GM13976 (cell line): ENCODE measurements at places on chromosomes 5 and 9.

DNA sequence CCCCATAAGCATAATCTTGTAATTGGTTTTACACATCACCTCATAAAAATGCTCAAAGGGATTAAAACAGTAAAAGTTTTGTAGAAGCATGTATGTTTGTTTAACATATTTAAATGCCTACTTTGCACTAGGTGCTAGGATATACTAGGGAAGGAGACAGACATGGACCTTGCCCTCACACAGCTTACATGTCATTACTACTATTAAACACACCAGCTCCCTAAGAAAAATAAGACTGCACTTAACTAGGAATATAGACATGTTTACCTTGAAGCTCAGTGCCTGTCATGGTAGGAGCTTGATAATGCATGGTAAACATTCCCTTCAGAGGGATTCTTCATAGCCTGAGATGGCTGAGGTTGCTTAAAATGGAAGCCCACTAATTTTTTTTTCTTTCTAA is 6.2 kb downstream of the SHLD3 start:
- DNase-seq = no peak

DNA sequence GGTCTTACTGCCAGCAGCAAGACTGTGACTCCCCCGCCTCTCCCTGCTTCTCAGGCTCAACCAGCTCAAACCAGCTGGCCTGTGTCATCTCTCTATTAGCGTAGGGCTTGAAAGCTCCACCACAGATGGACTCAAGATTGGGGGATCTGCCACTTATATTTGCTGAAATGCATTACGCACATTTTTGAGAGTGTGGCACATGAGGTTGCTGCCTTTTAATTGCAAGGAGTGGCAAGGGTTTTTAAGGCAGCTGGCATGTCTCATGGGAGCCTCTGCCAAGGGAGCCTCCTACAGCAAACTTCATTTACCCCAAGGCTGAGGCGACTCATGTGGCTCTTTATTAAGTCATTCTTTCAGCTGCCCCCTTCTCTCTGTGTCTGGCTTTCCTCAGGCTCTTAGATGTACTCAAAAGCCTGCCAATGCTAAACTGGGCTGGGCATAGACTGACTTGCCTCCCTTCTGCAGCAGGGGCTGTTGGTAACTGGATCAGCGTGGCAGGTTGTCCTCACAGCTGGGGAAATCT is 219.3 kb downstream of the SMARCA2 start:
- DNase-seq = no peak

DNA sequence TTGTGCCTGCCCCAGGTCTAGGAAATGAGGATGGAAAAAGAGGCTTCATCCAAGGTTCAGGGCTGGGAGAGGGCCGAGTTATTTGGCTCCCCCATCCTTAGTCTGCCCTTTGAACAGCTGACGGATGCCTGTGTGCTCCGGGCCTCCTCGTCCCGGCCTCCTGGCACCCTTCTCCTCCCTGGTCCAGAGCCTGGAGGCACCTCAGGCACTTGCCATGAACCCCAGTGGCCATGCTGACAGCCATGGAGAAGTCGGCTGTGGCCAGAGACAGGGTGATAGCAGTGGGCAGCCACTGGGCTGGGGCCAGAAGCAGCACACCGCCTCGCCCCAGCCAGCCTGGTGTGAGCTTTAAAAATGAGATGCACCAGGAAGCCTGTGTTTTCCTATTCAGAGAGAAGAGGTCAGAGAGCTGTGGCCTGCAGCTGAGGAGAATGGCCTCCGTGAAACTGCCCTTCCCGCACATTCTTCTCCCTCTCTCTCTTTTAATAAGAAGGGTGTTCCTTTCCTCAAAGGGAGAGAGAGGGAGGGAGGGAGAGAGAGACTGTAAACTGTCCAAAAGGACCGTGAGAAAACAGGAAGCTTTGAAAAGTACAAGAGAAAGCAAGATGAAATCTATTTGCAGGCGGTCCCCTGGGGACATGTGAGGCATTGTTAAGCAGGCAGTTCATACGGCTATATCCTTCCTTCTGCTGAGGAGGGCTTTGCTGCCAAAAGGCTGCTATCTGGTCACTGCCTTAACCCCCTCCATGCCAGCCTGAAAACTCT is 55.3 kb downstream of the ZNF366 start:
- peak; percentile 78 for DNase-seq

DNA sequence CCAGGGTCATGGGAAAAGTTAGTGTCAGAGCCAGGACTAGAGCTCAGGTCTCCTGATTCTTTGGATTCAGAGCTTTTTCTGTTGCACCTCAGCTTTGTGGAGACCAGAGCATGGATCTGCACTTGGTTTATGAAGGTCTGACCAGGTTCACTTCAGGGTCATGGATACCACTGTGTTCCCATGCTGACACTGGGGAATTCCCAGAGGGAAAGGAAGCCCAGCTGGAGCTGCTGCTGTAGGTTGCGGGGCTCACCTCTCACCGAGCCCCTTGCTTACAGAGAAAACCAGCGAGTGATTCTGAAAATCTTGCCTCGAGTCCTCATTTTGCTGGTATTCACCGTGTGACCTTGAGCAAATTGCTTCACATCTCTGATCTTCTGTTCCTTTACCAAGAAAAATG is 83.0 kb downstream of the RGS3 start:
- DNase-seq = no peak

GRCh38 chr5:65978251-65978650 is 51.9 kb downstream of the ERBIN start:
- no peak for DNase-seq

GRCh38 chr9:127197861-127198430 is 66.6 kb upstream of the GARNL3 start:
- DNase-seq = no peak

- DNase-seq = no peak
These were observed 31.4 kb upstream of the TMOD1 start for GRCh38 chr9:97470076-97470475.

DNA sequence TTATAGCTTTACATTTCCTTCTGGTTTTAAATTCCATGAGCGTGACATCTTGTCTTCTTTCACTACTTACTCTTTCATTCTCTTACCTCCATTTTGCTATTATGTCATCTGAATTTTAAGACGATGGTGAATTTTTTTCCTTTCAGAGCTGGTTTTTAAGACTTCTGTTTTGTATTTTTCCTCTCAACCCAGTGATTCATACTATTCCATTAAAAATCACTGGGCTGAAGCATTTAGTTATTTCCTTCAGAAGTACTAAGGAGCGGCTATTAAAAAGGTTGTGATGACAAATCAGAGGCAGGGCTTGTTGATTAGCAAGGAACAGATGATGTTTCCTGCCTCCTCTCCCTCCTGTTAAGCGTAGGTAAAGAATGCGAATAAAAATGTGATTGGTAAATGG is 16.5 kb downstream of the AGXT2 start:
- DNase-seq = no peak

DNA sequence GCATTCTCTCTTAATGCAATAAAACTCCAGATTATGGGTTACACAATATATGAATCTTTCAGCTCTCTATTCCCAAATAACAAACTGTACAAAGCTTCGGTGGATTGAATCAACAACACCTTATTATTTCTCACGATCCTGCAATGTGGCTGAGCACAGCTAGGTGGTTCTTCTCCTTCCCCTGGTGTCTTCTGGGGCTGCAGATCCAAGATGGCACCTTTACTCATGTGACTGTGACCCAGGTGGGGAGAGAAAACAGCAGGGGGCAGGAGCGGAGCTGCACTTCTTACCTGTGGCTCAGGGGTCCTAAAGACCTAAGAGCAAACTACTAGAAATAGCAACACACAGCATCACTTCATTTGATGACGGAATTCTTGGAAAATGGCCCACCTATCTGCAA is 233.1 kb downstream of the IRX1 start:
- DNase-seq = no peak

- DNase-seq = no peak
These were observed 33.3 kb upstream of the RAD23B start for GRCh38 chr9:107249665-107250285.

- no peak for DNase-seq
These were observed 45.5 kb upstream of the SLC2A8 start for GRCh38 chr9:127351182-127352166.

DNA sequence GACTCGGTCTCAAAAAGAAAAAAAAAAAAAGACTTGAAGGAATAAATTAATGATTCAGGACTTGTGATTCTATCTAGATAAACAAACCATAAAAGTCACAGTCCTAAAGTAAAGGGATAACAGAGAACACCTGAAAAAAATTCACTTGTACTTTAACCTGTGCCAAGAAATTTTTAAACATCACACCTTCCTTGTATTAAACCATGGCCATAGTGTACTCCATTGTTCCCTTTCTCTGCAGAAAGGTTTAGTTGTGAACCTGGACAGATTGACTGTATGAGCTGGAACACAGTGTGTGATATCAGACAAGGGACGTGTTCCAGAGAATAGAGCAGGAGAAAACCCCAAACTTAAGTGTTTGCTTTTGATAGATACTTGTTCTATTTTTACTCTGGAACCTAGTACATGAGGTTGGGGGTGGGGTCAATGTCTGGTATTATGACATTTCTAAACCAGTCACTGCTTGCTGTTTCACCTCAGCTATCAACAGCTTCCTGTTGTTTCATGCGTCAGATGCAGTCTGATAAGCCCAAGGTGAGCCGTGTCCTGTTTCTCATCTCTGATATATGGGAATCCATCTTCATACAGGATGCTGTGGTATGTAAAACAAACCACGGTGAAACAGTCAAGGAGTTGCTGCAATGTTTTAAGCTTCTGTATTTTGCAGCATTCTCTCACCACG is 62.5 kb upstream of the ITGA1 start:
- no peak for DNase-seq

- peak; percentile 90 for DNase-seq
These were observed 52.4 kb downstream of the AHRR start for GRCh38 chr5:373710-374602.

- no peak for DNase-seq
These were observed 144.1 kb upstream of the ACOT12 start for GRCh38 chr5:81537905-81538547.

DNA sequence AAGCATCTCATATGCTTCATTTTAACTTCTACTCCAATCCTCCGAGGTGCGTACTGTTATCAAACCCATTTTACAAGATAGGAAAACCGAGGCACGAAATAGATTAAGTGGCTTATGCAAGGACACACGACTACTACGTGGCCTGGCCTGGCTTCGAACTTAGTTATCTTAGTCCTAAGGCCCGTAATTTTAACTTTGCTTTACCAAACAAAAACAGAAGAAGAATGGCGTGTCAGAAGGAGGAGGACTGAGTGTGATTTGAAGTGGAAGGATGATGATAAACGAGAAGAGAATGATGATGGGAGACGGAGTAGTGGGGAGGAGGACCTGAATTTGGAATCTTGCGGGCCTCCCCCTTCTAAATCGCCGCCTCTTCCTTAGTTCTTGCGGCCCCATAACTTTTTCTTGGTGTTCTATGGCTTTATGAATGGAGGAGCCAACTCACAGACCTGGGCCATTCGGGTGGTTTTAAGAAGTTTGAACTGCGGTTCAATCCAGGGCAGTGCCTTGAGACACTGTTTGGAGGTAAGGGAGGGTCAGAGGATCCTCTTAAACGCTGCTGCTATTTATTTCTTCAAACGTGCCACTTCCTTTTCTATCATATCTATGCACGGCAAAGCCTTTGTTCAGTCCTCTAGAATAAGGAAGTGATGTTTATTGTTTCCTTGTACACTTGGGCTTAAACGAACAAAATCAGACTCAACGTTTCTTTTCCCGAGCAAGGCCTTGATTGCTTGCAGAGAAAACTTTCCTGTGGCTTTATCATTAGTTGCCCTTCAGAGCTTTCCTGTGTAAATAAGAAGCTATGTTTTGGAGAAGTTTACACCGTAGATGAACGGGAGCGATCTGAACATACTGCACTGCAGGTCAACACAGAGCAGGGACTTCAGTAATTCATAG is 795 bp downstream of the CNOT8 start:
- DNase-seq = no peak

DNA sequence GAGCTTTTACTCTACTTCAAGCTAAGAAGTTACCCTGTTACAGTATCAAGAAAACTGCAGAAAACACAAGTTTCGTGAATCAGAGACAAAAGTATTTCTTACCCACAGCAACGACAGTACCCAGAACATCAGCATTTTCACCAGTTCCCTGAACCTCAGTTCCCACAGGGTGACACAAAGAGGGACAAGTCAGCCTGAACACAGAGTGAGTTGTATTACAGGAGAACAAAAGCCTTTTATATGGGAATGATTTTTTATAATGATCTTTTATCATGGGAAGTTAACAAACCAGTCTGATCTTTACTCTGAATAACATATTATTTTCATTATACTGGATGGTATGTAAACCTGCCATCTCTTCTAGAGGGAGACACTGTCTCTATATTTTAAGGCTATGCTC is 139.0 kb upstream of the ITGA1 start:
- no peak for DNase-seq

GRCh38 chr9:126838055-126838811 is 22.2 kb upstream of the ZBTB34 start:
- no peak for DNase-seq

DNA sequence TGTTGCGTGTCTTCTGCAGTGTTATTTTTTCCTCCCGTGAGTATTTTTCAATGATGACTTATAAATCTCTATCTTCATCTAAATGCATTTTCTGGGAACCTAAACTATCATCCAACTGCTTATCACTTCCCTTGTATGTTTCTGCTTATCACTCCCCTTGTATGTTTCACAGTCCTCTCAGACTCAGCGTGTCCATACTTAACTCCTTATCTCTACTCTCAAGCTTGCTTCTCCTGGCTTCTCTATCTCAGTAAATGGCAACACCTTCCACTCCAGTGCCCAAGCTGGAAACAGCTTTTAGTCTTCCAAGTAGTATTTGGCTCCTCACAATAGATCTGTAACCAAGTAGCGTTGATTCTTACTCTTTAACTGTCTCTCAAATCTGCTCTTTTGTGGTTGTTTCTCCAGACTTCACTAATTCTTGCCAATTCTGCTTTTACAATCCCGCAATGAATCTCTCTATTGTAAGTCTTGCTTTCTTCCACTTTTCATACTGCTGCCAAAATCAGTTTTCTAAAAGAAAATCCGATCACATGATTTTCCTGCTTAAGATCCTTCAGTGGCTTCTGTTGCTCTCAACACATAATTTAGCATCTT is 33.8 kb upstream of the TXNDC8 start:
- no peak for DNase-seq

DNA sequence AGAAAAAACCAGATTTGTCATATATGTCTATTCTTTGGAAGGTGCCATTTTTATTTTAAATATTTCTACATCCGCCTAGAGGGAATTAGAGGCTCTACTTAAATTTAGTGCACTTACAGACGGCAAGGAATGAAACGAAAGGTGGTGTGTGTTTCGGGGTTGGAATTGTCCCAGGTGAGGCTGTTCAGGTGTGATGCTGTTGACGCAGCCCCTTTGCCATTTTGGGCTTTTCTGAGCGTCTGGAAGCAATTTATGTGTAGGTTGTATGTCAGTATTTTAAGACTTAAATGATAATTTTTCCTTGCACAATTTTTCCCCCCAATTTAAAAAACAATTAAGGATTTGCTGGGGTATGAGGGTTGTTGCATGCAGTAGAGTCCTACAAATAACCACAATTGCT is 2.0 kb downstream of the TENT4A start:
- no peak for DNase-seq

DNA sequence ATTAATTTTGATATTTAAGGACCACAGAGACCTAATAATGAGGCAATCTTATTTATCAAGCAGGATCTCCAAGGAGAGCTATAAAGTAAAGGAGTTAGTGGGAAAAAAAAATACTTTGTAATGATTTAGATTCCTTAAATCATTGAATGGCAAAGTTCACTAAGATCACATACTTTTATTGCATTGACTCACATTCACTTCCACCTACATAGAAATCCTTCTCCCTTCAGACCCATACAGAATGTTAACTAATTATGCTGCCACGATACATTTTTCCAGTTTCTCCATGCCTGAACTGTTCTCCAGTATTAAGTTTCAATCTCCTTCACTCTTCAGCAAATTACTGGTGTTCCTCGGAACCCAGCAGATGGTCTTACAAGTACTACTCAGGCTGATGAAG is 388.7 kb downstream of the EFNA5 start:
- DNase-seq = no peak

GRCh38 chr9:83523684-83524083 is 14.5 kb downstream of the FRMD3 start:
- no peak for DNase-seq
